ENCODE measurements at places on chromosomes 12 and 14.

DNA sequence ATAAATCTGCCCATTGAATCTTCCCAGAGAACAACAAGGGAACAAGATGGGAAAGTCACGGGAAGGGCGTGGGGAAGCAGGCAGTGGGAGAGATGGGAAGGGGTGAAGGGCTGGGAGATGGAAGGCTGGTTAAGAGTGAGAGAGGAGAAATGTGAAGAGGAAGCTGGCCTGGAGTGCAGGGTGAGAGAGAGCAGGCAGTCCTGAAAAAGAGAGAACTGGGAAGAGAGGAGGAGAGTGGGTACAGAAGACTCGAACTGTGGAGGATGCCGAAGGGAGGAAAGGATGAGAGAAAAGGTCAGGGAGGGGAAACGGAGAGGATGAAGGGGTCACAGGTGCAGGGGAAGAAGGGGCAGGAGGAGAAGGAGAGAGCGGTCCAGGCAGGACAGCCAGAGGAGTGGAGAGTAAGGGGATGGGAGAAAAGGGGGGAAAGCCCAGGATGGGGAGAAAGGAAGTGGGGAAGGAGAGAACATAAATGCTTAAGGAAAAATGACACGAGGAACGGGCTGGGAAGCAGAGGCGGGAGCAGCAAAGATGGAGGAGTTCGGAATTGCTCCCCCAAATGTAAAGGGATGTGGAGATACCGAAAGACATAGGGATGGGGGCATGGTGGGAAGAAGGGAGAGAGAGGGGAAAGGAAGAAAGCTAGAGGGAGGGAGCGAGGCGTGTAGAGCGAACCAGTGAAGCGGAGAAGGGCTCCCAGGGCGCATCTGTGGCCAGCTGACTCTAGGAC lies 1.2 kb downstream of the PIANP start:
- DNase-seq: no peak

- peak; percentile 21 for DNase-seq
Observed at GRCh38 chr14:53929871-53930715, 26.5 kb downstream of the BMP4 start.

GRCh38 chr12:6638305-6638704 lies 2.5 kb upstream of the LPAR5 start:
- DNase-seq: no peak

- no peak for DNase-seq
Observed at GRCh38 chr12:103975368-103975767, 9.7 kb downstream of the TDG start.

DNA sequence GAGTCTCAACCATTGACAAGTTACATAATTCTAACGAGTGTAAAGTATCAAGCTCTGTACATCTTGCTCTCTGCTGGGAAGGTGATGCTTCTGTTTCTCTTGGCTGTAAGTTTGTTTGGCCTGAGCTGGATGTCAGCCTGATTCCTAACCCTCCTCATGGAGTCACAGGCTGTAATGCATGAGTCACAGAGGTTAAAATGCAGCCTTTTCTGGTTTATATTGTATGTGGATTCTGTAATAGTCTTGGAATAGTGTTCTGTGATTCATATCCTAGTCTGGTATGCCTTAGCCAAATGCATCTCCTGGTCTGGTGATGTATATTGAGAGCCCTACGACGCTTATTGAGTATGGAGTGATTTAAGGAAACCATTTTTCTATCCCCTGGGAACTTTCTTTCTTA lies 104.5 kb upstream of the FRMD6 start:
- no peak for DNase-seq

GRCh38 chr12:91954326-91954725 lies 191.3 kb downstream of the BTG1 start:
- DNase-seq: no peak

DNA sequence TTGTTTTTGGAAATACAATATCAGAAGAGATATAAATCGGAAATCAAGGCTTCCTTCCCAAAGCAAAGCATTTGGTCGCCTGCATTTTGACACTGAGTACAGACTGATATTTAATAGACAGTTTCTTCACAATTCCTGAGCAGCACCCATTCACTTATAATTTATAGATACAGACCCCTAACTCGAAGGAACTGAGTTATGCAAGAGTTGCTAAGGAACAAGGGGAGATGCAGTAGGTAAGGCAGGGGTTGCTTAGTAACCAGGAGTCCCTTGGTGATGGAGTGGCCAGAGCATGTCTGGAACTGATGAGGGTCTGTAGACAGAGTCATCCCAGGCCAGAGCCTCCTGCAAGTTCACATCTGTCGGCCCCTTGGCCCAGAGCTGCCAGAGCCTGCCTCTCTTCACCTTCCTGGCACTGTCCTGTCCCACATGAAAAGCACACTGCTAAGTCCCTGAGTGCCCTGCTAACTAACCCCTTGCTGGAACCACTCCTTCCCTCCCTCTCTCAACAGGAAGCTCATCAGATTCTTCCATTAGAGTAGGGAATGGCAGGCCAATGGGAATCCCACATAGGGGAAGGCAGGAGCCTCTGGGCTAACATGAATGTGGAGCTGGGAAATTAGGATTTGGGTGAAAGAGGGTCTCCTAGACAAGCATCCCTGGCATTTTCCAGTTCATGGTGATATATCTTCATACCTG lies 3.6 kb upstream of the DHRS2 start:
- DNase-seq: no peak

DNA sequence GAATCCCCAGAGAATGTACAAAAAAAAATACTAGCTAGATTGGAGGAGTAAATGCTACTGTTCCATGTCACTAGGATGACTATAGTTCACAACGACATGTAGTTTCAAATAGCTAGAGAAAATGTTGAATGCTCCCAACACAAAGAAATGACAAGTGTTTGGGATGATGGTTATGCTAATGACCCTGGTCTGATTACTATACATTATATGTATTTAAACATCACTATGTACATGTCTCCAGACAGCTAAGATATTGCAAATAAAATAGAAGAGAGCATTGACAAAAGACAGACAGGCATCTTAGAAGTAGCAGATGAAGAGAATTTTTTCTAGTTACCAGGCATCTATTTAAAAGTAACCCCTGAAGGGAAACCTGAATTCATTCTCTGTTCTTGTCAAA lies 281.6 kb upstream of the SLC16A7 start:
- DNase-seq: no peak

DNA sequence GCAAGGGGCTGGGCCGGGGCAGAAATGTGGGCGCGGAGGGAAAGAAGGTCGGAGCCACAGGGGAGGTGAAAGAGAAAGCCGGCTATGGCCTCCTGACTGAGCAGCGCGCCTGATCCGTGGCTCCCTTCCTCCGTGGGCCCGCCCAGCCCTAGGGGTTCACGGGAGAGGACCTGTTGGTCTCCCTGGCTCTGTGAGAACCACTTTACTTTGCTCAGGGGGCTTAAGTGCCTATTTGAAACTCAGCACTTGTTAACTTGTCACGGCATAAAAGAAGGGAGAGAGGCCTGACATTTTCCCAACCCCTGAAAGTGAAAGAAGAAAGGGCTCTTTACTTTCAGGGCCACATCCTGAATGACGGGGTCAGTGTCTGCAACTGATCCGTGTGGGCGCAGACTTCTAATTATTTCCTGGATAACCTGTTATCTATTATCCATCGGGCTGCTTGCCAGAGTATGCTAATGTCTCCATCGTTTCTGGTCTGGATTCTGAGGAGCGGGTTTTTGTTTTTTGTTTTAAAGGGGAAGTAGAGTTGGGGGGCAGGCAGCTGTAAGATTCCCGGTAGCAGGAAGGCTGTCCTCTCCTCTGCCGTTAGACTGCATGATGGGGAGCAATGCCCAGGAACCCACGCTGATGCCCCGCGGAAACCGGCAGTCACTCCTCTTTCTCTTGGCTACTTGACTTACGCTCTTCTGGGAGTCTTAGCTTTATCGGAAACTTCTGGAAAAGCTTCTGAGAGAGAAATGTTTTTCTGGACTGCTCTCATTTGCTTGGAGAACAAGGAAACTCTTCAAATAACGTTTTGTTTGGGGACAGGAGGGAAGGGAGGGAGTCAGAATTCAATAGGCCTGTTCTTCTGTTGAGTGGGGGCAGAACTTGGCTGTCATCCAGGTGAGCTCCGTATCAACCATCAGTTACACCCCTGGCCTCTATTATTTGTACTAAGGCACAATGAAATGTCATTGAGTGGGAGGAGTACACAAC lies 127.7 kb upstream of the MAX start:
- peak; percentile 44 for DNase-seq

DNA sequence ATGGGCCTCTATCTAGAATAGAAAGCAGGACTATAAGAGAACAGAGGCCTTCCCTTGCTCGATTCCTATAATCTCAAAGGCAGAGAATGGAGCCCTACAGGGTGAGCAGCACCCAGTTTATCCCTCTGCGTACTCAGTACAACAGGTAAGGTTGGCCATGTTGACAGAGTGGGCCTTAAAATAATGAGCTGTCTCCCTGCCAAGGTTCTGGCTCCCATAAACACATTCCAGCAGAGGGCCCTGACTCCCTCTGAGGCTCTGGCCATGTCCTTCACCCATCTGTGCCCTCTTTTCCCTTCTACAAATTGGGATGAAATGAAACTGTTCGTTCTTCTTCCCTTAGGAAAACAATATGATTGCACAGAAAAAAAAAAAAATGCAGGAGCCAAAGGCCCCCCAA lies 16.9 kb upstream of the PNMA1 start:
- no peak for DNase-seq

DNA sequence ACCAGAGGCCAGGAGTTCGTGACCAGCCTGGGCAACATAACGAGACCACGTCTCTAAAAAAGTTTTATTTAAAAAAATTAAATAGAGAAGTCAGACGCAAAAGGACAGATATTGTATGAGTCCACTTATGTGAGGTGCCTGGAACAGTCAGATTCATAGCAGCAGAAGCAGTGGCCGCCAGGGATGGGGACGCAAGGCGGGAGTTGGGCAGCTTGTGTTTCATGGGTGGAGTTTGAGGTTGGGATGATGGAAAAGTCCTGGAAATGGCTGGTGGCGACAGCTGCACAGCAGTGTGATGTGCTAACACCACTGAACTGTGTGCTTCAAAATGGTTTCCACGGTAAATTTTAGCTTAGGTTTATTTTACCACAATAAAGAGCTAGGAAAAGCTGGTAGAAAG lies 57.6 kb upstream of the DDX11 start:
- DNase-seq: no peak

DNA sequence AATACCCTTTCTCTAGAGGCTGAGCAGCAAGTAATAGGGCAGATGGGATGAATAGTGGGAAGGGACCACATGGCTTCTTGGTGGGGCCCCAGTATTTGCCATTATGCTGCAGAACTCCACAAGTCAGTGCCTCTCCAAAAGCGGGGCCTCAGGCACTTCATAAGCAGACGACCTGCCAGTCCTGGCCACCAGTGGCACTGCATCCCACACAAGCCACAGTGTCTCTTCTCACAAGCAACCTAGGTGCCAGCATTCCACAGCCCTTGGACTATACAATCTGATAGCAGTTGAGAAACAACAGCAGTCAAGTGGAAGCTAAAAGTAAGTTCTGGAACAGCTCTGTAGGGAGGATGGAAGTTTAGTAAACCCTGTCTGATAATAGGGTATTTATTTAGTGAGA lies 4.2 kb upstream of the SLC8A3 start:
- no peak for DNase-seq

DNA sequence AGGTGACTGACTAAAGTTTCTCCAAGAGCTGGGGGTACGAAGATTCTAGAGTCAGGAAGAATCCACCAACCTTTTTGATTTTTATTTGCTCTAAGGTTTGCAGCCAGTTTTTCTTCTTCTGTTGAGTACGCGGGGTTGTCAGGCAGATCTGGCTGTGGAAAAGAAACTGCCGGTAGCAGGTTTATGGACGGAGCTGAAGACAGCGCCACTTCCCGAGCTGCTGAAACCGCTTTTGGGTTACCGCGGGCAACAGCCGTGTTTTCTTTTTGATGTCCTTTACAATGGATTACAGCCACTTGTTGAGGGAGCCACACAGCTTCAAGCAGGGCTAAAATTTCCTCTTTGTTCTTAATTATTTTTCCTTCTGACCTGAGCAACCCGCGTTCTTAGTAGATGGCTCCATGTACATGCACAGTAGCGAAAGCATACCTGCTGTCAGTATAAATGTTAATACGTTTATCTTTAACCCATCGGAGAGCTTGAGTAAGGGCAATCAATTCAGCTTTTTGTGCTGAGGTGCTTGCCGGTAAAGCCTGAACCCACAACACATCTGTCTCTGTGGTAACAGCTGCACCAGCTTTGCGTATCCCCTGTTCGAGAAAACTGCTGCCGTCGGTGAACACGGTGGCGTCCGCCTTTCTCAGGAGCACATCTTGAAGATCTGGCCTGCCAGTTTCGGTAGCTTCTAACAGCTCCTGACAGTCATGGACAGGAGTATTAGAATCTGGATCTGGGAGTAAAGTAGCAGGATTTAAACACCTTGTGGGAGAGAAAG lies 674.3 kb downstream of the TMEM121 start:
- no peak for DNase-seq

DNA sequence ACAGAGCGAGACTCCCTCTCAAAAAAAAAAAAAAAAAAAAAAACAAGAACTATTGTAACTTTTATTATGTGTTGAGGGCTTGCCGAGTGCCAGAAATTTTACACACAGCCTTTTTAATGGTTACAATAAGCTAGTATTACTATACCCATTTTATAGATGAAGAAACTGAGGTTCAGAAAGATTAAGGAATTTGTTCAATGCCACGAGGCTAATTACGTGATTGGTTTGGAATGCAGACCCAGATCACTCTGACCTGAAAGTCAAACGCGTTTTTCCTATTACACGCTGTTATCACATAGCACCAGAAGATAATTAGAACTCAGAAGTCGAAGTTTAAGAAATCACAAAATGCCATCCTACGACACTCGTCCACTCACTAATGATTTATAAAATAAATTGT lies 48.9 kb upstream of the RAP1B start:
- no peak for DNase-seq

DNA sequence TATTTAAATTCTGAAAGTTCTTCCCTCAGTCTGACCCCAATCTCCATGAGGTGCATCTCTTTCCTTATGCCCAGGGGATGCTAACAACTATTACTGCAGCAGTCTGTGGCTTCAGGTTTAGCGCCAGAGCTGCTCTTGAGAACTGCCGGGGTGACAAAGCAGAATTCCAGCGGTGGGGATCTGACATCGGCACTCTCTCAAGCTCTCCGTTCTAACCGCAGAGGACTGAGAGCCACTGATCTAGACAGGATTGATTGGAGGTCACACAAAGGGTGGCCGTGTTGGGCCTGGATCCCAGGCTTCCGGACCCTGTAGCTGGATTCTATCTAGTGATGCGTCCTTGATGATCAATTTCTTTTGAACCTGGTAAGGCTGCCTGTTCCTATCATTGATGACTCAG lies 155.6 kb upstream of the TMEM132C start:
- DNase-seq: no peak

- DNase-seq: no peak
Observed at GRCh38 chr14:61733972-61734371, 28.2 kb upstream of the SNAPC1 start.

DNA sequence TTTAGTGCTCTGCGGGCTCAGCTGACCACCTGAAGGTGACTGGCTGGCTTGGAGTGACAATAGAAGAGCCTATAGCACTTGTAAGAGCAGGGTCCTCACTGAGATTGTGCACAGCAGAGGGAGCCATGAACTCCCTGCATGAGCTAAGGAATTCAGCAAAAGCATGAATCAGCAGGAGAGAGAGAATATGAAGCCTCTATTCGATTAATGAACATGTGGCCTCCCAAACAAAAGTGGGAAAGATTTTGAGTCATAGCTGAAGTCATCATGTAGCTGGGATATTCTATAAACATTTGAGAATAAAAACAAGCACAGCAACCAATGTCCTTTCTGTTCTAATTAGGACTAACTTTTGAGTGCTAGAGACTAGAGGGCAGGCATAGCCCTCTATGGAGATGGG lies 626.6 kb downstream of the DIO2 start:
- no peak for DNase-seq
